ENCODE measurements at places on chromosomes 5 and 9.

GRCh38 chr5:9544056-9544455 lies 1.8 kb downstream of the SEMA5A start:
- DNase-seq: no peak

GRCh38 chr9:113573046-113573958 lies 109.8 kb downstream of the RGS3 start:
- DNase-seq: no peak

- peak; percentile 44 for DNase-seq
Measured at GRCh38 chr9:35490155-35490909, 421 bp downstream of the RUSC2 start.

DNA sequence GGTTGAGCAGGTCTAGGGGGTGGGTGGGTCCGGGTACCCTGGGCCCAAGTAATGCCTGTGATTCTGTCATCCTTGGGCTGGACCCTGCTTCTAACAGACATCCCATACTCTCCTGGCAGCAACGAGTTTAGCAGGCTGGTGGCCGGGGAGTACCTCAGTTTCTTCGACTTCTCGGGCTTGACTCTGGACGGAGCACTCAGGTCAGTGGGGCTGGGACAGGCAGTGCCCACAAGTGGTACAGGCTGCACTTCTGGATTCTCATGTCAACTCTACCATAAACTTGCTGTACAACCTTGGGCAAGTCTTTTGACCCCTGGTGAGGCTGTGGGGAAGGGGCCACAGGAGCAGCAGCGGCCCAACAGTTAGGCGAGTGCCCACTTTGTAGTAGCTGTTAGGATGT lies 21.8 kb downstream of the PSD2 start:
- DNase-seq: peak; percentile 0

DNA sequence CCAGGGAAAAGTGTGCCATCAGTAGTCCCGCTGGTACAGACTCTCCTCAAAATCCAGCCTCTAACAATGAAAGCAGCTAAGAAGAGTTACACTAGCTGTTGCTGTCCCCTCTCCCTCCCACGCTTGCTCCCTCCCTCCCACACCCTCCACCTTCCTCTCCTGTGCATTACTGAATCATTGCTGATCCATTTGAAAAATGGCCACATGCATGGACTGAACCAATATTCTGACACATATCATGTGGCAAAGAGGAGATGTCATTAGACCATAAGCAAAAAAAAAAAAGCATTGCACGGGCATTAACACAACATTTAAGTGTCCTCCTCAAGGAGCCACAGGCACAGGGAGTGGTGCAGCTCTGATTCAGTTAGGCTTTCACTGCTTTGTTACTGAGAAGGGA lies 37.9 kb downstream of the LHFPL2 start:
- DNase-seq: peak; percentile 55

DNA sequence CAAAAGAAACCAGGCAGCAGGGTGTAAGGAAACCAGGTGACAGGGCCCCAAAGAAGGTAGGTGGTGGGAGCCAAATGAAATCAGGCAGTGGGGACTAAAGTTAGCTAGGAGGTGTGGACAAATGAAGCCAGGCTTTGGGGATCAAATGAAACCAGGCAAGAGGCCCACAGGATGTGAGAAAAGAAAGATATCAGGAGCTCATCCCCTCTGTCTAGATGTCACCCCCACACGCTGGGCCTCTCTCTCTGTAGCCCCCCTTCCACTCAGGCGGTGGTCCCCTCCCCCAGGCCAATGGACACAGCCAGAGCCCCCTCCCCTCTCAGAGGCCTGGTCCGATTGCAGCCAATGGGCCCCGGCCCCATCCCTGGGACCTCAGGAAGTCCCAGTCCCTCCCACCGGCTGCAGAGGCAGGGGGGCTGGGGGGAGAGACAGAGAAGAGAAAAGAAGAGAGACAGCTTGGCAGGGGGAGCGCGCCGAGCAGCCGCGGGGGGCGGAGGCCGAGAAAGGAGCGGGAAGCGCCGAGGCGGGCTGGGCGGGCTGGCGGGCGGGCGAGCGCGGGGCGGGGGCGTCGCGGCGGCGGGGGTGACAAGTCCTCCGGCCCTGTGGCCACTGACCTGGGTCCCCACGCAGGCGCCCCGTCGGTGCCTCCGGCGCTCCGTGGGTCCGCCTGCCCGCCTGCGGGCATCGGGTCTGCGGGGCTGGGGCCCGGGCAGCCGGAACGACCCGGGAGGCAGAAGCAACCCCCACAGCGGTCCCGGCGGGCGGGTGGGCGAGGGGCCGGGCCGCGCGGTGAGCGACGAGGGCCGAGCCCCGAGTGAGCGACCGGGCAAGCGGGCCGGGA lies 11.9 kb downstream of the CNTFR start:
- DNase-seq: no peak

GRCh38 chr9:11872471-11872870 lies 820.7 kb upstream of the TYRP1 start:
- no peak for DNase-seq

- DNase-seq: no peak
Measured at GRCh38 chr9:34318163-34318790, 10.8 kb downstream of the KIF24 start.

- DNase-seq: no peak
Measured at GRCh38 chr5:6365142-6365976, 13.0 kb downstream of the MED10 start.

DNA sequence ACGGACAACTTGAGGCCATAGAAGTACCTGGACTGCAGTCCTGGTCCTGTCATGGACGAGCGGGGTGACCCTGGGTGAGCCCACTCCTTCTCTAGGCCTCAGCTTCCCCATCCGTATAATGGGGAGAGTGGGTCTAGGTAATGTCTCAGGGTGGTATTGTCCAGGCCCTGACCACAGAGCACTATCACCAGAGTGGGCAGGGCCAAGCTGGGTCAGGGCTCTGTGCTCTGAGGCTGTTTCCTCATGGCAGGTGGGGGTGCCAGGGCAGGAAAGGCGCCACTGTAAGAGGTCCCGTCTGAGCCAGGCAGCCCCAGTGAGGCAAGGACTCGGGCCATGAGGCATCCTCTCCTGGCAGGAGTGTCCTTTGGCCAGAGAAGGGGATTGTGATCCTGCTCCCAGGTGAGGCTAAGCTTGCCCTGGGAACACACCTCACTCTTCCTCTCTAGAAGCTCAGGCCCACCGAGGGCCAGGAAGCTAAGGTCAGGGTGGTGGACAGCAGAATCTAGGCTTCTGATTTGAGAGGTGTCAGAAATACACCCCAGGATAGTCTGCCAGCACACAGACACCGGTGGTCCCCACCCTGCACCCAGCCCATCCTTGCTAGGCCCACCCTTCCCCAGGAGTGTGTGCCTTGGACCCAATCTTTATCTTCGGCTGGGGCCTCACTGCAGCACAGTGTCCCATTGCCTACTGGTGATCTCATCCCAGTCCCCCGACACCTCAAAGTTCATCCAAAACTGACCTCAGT lies 1.5 kb upstream of the MYOZ3 start:
- DNase-seq: no peak

GRCh38 chr9:92564504-92564903 lies 28.7 kb upstream of the ECM2 start:
- no peak for DNase-seq

DNA sequence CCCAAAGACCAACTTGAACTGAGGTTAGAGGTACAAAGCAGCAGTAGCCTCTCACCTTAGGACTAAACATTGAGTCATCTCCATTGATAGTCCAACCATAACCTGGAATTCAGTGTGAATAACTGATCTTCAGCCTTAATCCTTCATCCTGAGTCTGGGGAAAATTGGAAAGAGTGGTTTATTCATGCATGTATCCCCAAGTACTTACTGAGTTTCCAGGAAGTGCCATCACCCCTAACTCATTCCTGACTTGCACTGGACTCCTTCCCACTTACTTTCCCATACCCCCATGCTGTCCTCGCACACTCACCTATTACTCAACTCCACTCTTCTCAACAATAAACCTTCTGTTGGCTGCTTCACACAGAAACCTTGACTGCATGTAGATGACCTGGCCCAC lies 161.4 kb upstream of the ZNF462 start:
- DNase-seq: no peak

DNA sequence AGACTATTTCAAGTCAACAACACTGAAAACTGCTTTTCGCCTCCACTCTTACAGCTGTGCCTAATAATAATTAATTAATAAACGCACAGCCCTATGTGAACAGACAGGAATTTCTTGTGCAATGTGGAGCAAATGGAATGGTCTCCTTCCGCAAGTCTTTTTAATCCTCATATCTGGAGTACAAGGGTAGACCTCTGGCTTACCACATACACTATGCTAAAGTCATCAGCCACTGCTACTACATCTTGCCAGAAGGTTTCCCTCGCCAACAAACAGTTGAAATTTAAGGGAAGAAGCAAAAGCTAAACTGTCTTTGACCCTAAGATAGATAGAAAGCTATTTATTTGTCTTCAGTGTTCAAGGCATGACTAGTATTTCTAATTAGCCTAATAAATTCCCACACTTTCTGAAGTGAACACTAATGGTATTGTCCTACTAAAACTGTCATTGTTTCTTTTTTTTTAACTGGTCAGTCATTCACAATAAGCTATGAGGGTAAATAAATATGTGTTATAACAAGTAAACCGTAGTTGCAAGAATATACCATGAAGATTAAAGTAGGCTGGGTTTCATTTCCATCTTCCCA lies 63.9 kb downstream of the GOLPH3 start:
- DNase-seq: no peak

- DNase-seq: no peak
Measured at GRCh38 chr5:77427998-77428397, 64.1 kb downstream of the WDR41 start.

GRCh38 chr9:76018235-76018634 lies 127.8 kb downstream of the PCSK5 start:
- DNase-seq: no peak

- no peak for DNase-seq
Measured at GRCh38 chr9:115396071-115396529, 278.1 kb upstream of the TNC start.

DNA sequence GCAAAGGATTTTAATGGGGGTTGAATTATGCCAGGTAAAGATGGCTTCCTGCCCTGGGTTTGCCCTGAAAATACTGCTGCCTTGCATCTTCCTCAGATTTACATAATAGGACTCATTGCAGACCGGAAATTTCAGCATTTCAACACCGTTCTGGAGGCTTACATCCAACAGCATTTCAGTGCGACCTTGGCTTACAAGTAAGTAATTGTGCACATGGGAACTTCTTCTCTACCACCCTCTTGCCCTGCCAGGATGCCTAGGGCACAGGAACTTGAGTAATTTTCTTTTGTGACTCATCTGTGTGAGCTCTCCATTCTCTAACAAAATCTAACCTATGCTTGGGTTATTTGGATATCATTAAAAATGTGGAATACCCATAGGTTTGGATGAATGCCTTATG lies 80.2 kb downstream of the DOCK2 start:
- DNase-seq: peak; percentile 48

GRCh38 chr5:98042961-98043360 lies 730.5 kb upstream of the RGMB start:
- DNase-seq: no peak
